ENCODE measurements at places on chromosomes 5 and 9.
A peak's percentile ranks its signal among the peaks of the same experiment; 100 is the strongest.

DNA sequence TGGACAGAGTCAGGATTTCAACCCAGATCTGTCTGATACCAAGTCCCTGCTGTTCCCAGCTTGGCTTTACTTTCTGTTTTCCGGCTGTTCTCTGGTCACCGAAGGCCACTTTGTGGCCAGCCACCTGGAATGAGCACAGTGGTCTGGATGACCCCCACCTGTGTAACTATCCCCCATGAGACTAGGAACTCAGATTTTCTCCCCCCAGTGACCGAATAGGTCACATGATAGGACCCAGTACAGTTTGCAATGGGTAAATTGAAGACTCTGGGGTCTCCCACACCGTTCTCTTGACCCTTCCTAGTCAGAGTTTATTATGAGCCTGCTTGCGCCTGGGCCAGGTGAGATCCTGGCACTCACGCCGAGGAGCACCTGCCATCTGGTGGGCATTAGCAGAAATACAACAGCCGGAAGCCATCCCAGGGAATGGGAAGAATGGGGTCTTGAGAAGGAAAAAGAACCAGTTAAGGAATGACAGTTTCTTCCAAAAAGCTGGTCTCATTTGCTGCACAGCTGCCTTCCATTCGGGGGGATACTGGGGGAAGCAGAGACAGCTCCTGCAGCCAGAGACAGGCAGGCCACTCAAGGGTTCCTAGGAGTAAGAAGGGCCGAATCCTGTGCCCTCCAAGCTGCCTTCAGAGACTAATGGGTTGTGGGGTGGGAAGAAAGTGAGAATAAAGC, 7.1 kb downstream of the PHYHD1 start:
- DNase-seq = peak; percentile 70

GRCh38 chr5:132753135-132753987, 6.1 kb downstream of the CCNI2 start:
- peak; percentile 79 for DNase-seq

DNA sequence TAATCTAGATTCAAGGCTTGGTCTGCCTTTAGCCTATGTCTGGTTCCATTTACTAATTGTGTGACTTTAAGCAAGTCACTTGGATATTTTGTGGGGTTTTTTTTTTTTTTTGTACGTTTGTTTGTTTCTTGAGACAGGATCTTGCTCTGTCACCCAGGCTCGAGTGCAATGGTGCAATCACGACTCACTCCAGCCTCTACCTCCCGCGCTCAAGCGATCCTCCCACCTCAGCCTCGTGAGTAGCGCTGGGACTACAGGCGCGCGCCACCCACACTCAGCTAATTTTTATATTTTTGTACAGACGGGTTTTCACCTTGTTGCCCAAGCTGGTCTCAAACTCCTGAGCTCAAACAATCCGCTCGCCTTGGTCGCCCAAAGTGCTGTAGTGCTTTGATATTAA, 1.1 kb upstream of the PFDN1 start:
- no peak for DNase-seq

GRCh38 chr9:107288701-107289100, 5.6 kb downstream of the RAD23B start:
- DNase-seq = no peak

- no peak for DNase-seq
Observed at GRCh38 chr5:143359869-143360268, 43.6 kb downstream of the NR3C1 start.

- no peak for DNase-seq
Observed at GRCh38 chr9:120265791-120266190, 314.2 kb downstream of the CDK5RAP2 start.

- no peak for DNase-seq
Observed at GRCh38 chr9:8679371-8679822, 879.8 kb upstream of the DMAC1 start.

DNA sequence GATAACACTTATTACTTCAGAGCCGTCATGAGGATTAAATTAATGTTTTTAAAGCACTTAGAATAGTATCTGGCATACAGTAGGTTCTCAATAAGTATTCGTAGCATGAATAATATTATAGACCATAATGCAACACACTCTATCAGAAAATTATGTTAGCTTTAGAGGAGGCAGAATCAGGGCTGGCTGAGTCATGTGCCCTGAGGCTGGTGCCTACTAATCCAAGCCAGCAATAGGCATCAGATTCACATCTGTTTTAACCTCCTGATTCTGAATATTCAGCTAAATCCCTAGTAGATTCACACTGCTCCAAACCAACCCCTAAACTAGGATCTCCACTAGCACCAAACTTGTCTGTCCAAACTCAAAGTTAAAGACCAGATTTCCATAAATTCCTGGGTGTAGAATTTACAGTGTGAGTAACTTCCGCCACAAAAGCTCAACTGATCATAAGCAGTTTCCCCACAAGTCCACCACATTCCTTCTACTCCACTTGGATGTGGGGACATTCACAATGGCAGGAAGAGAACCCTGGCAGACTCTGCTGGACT, 170.0 kb upstream of the DAPK1 start:
- no peak for DNase-seq

GRCh38 chr5:102802708-102803458, 47.8 kb downstream of the PAM start:
- no peak for DNase-seq

DNA sequence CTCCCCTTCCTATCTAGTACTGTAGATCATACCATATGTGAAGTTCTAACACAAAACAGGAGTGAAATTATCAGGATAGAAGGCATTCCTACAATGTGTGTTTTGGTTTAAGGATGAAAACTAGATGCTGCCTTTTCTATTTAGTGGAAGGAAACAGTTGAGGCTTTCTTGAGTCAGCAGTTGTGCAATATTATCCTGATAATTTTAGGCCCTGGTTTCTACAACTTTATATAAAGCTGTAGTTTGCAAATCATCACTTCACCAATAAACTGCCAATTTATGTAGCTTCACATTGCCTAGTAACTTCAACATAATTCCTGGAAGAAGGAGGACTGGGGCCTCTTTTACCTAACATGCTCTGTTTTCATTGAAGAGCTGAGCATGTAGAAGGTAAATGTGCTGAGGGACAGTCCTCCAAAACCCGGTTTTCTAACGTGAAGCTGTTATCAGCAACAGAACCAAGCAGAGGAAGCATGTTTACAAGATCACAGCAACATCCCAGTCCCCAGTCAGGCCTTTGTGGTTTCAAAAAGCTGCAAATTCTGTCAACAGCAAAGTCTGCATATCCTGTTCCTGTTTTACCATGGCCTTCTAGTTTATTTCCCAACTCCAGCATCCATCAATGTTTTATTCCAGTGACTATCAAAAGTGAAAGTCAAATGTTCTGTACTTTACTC, 513.4 kb upstream of the MEF2C start:
- no peak for DNase-seq

Measured in cerebellar cortex (tissue), 1 donor.